Liver (tissue), 10 donors: ENCODE measurements at places on chromosomes 1 and 21. TPM values are rescaled to one million over a fixed set of nuclear protein-coding genes. Genes with fewer than 3 reads are reported as not detected.

The S100B gene
- 1.1 TPM for total RNA-seq

The FRRS1 gene
- total RNA-seq = 49.2 TPM

The HFM1 gene
- total RNA-seq = 2.8 TPM

The RNU1-4 gene
- total RNA-seq = under 0.01 TPM

GRCh38 chr1:65230731-65231481, 78.4 kb upstream of the DNAJC6 start:
- no peak overlapping the region for H3K27ac ChIP-seq
- no peaks in the 10 kb centered on the region for H3K27me3 ChIP-seq
- DNase-seq = no peak
- no peak overlapping the region for H3K4me3 ChIP-seq
- H3K4me1 ChIP-seq = no peaks in the 10 kb centered on the region
- H3K36me3 ChIP-seq = peaks cover 4% of the 10 kb centered on the region

DNA sequence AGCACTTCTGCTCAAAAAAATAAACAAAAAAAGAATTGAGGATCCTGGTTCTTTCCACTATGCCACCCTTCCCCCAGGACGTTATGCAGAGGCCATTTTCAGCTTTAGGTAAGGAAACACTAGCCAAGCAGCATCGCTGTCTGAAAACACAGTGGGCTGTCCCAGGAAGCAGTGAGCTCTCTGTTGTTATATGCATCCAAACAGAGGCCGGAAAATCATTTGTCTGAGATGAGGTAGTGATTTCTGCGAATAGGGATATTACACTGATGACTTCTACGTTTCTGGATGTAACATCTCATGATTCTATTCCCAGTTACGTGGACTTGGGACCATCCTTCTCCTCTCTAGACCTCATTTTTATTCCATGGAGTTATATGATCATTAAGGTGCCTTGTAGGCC, 137.2 kb downstream of the OMA1 start:
- H3K27ac ChIP-seq = no peak overlapping the region
- no peaks in the 10 kb centered on the region for H3K4me1 ChIP-seq
- no peaks in the 10 kb centered on the region for H3K27me3 ChIP-seq

- DNase-seq = no peak
- peaks cover 6% of the 10 kb centered on the region for H3K4me1 ChIP-seq
- no peaks in the 10 kb centered on the region for H3K36me3 ChIP-seq
- H3K27ac ChIP-seq = no peak overlapping the region
- H3K4me3 ChIP-seq = no peak overlapping the region
These were observed 15.2 kb downstream of the CAPN2 start for GRCh38 chr1:223727541-223727940.

GRCh38 chr1:209218981-209219380, 364.5 kb upstream of the CAMK1G start:
- peaks cover 4% of the 10 kb centered on the region for H3K27me3 ChIP-seq
- H3K4me3 ChIP-seq = no peak overlapping the region
- no peak overlapping the region for H3K27ac ChIP-seq

DNA sequence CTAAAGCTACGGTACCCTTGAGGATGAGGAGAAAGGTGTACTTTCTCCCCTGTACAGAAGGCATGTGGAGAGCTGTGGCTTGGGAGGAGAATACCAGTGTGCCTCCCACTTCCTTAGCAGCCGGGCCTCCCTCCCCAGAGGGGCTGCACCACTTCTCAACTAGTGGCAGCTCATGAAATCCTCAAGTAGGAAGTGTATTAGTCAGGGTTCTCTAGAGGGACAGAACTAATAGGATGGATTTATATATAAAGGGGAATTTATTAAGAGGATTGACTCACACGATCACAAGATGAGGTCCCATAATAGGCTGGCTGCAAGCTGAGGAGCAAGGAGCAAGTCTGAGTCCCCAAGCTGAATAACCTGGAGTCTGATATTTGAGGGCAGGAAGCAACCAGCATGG, 53.1 kb upstream of the PPP2R5A start:
- H3K4me3 ChIP-seq = no peak overlapping the region
- no peaks in the 10 kb centered on the region for H3K27me3 ChIP-seq
- H3K4me1 ChIP-seq = peaks cover 3% of the 10 kb centered on the region
- DNase-seq = no peak
- H3K36me3 ChIP-seq = no peaks in the 10 kb centered on the region

DNA sequence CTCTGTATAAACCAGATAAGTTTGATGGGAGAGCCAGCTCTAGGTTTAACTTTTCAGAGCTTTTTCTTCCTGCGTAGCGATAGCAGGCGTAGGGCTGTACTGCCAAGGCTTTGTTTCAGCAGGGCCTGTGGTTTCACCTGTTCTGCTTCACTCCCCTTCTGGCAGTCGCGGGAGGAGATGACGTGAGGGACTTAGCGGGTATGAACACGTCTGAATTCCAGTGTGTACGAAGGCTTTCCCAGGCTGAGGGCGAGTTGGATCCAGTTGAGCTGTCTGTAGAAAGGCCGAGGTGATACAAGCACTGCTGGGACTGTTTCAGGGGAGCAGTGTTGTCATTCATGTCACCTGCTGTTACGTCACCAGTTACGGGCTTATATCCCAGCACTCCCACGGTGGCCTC, 21.2 kb downstream of the PEX14 start:
- no peak overlapping the region for H3K4me3 ChIP-seq
- H3K27ac ChIP-seq = no peak overlapping the region
- no peak for DNase-seq
- H3K27me3 ChIP-seq = no peaks in the 10 kb centered on the region
- H3K4me1 ChIP-seq = peaks cover 33% of the 10 kb centered on the region

DNA sequence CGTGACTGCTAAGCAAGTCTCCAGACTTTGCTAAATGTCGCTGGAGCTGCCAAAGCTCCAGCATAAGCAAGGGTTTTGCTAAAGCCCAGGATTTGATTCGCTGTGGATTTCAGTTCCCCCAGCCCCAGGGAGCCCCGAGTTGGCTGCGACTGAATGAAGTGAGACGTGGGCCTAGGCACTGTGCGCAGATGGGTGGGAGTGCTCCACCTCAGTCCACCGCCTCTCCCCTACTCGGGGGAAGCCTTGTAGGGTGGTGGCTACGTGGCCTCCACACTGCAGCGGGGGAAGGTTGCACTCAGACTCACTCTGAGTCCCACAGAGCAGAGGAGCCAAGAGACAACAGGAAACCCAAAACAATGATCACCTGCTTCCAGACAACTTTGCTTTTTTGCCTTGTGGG, 397.8 kb upstream of the VAMP3 start:
- H3K4me3 ChIP-seq = no peak overlapping the region
- no peak for DNase-seq
- no peaks in the 10 kb centered on the region for H3K27me3 ChIP-seq

GRCh38 chr21:38148046-38148445, 108.7 kb upstream of the KCNJ15 start:
- no peak overlapping the region for H3K4me3 ChIP-seq
- H3K4me1 ChIP-seq = no peaks in the 10 kb centered on the region
- H3K27ac ChIP-seq = no peak overlapping the region
